ENCODE measurements at places on chromosomes 12 and 14.

- no peak for DNase-seq
Observed at GRCh38 chr14:32277998-32278397, 51.1 kb upstream of the AKAP6 start.

- DNase-seq = no peak
Observed at GRCh38 chr12:116339062-116339461, 61.6 kb upstream of the MED13L start.

- DNase-seq = no peak
Observed at GRCh38 chr12:45060976-45061375, 10.1 kb upstream of the DBX2 start.

GRCh38 chr12:106583242-106584103 is 669 bp downstream of the RFX4 start:
- DNase-seq = no peak

DNA sequence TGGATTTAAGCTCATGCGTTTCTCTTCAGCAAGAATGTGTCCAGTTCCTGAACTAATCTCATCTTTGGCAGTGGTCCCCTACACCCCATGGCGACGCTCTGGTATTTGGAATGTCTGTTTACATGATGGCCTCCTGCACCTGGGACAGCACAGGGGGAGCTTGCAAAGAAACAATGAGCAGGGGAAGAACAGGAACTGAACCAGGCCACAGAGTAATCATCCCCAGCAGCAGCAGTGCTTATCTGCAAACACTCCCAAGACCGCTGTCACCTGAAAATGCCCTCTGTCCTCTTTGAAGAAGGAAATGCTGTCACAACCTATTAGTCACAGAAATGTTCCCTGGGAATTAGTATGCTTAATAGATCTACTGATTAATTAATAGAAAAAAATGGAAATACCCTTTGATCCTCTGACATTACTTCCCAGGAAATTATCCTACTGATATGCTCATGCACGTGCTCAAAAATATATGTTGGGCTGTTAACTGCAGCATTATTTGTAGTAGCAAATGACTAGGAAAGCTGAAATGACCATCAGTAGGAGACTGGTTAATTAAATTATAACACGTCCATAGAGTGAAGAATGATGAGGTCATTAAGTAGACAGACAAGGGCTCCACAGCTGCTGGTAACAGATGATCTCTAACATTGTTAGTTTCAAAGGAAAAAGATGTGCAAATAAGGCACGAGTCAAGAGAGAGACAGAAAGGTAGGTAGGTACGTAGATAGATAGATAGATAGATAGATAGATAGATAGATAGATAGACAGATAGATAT is 279.3 kb upstream of the FLRT2 start:
- no peak for DNase-seq

- DNase-seq = no peak
Observed at GRCh38 chr12:40561395-40561966, 130.8 kb upstream of the CNTN1 start.

GRCh38 chr12:2960390-2960956 is 1.3 kb downstream of the TEAD4 start:
- peak; percentile 22 for DNase-seq

DNA sequence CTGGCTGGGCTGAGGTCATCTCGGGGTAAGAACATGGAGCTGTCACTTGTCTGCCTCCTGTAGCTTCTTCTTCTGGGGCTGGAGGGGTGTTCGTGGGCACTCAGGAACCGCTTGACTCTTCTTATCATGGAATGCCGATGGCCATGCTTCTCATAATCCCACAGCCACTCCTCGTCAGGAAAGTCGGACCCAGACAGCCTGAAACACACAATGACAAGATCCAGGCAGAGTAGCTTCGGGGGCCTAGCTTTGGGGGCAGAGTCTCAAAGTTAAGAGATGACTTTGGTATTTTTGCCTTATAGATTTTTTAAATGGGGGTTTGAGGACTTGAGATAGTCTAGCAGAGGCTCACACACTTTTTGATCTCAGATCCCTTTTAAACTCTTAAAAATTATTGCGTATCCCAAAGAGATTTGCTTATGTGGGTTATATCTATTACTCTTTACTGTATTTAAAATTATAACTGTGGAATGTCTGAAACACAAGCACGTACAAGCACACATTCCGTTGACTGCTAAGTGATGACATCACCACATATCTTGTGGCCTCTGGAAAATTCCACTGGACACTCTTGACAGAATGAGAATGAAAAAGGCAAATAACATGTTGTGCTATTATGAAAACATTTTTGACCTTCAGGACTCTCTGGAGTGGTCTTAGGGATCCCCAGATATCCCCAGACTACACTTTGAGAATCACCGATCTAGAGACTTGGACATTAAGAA is 43.3 kb downstream of the BEST3 start:
- no peak for DNase-seq

GRCh38 chr14:27040552-27040951 is 442.7 kb upstream of the NOVA1 start:
- DNase-seq = no peak

- DNase-seq = no peak
Observed at GRCh38 chr12:1115484-1116231, 124.6 kb downstream of the ERC1 start.

- DNase-seq = no peak
Observed at GRCh38 chr12:111454311-111454710, 48.6 kb downstream of the SH2B3 start.

DNA sequence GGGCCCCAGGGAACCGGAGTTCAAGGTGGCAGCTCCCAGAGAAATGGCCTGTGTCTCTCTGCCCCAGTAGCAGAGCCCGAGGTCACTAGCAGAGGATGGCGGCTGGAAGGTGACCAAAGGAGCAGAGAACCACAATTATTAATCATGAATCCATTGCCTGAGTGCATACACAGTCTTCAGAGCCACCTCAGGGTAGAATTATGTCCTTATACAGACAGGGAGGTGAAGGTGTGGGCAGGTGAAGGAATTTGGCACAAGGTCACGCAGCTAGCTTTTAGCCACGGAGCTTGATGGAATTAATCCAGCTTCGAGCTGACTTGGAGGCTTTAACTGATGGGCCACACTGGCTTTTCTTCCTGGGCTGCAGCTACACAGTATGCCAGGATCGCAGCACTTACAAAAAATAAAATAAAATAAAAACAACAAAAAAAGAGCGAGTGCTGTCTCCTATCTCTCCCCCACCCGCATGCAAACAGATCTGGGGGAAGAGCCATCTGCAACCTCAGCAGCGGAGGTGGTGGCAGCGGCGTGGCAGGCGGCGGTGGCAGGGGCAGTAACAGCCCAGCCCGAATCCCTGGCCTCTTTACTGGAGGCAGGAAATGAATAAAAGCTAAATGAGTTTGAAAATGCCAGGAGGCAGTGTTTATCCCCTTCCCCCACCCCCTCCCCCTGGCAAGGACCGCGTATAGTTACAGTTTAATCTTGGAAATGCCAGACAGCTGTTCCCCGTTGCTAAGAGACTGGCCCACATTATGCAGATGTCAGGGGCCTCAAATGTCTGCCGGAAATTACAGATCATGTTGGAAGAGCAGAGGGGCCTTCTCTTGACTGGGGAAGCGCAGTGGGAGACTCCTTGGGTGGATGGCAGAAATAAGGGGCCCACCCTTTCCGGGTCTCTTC is 93.5 kb downstream of the LRRC74A start:
- peak; percentile 24 for DNase-seq

- DNase-seq = no peak
Observed at GRCh38 chr12:26338586-26339572, 143.5 kb downstream of the SSPN start.

DNA sequence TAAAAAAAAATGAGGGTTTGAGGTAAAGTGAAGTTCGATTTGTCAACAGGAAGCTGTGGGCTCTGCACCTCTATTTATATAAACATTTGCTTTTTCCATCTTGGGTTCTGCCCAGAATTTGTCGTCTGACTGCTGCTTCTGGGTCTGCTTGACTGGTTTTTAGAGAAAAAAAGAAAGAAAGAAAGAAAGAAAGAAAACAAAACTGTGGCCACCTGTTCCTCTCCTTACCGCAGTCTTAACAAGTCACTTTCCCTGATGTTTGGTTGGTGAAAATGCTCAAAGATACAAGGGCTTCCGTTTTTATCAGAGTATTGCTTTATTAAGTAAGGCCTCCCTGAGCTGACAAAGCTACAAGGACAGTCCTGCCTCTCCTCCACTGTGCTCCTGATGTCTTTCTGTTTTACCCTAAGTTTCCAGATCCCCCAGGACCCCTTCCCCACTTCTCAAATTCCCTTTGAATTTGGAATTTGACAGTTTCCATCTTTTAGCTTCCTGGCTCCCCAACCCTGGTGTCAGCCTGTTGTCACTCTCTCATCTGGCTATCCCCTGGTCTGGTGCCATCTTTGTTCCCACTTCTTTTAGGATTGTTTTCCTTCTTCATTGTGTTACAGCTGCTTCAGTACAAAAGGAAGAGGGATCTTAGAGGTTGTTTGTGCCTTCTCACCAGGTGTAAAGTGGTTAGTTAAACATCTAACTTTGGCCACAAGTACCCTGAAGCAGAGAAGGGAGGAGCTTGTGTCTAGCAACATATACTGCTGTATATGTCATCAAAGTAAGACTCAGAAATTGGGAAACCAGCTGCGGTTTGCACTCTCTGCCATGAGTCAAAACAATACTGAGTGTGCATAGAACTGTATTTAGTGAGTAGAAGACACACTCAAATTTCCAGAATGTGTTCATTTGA is 18.0 kb downstream of the MFAP5 start:
- DNase-seq = peak; percentile 62

- no peak for DNase-seq
Observed at GRCh38 chr14:95520346-95520745, 3.9 kb upstream of the SYNE3 start.

DNA sequence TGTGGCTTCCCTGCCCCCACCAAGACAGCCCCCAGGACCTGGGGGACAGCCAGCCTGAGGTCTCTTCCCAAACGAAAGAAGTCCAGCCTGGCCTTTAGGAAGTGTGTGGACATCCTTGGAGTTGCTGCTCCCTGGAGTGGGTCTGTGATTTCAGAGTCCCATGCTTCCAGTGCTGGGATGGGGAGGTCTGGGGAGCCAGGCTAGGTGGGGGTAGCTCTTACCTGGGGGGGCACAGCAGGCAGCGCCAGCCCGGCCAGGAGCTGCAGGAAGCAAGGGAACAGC is 509 bp downstream of the PGF start:
- DNase-seq = no peak

- no peak for DNase-seq
Observed at GRCh38 chr14:21168055-21168454, 12.2 kb upstream of the OR5AU1 start.

DNA sequence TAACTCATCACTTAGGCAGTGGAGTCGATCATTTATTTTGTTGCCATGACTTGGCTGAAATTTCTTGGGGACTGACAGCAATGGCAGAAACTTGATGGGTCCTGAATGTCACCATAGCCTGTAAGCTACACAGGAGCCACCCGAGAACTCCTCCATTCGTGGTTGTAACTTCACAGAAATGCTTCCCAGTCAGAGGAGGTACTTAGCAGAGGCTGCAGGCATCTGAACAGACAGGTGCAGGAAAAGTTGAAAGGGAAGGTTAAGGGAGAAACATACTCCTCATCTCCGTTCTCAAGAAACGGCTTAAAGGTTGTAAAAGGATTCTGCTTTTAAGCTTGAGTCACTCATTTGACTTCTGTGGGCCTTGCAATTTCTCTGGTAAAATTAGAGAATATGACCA is 47.7 kb downstream of the ETV6 start:
- DNase-seq = no peak

DNA sequence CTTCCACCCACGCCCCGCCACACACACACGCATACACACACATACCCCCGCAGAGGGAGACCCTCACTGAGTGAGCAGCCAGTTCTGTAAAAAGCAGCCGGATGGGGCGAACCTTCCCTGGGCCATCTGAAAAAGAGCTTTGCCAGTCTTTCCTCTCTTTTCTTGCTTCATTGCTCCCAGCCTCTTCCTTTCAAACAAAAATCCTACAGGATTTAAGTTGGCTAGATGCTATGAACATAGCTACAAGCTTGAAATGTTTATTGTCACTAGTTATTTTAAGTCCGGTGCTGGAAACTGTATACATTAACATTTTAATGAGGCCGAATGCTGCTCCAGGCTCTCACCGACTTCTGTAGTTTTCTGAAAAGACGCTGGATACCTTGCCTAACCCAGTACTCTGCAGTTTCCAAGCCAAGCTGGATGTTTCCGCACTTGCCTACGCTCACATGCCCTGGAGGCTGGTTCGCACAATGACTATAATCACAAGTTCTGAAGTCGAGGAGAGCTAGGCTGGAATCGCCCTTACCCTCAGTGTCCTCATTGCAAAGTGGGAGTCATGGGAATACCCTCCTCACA is 39.2 kb downstream of the LTBP2 start:
- DNase-seq = no peak

- no peak for DNase-seq
Observed at GRCh38 chr12:57577981-57578758, 12.8 kb upstream of the PIP4K2C start.

DNA sequence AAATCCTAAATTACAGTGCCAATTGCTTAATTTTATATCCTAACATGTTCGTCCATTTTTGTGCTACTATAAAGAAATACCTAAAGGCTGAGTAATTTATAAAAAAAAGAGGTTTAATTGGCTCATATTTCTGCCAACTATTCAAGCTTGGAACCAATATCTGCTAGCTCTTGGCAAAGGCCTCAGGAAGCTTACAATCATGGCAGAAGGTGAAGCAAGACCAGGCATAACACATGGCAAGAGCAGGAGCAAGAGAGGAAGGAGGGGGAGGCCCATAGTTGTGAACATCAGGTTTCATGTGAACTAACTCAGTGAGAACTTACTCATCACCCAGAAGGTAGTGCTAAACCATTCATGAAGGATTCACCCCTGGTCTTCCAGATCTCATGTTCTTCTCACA is 494.3 kb downstream of the CCER1 start:
- DNase-seq = no peak

- DNase-seq = no peak
Observed at GRCh38 chr14:67442139-67442906, 30.4 kb upstream of the PLEK2 start.

GRCh38 chr14:20176330-20176729 is 14.4 kb upstream of the OR11G2 start:
- no peak for DNase-seq

GRCh38 chr12:46387670-46388069 is 15.1 kb upstream of the SLC38A2 start:
- DNase-seq = no peak

DNA sequence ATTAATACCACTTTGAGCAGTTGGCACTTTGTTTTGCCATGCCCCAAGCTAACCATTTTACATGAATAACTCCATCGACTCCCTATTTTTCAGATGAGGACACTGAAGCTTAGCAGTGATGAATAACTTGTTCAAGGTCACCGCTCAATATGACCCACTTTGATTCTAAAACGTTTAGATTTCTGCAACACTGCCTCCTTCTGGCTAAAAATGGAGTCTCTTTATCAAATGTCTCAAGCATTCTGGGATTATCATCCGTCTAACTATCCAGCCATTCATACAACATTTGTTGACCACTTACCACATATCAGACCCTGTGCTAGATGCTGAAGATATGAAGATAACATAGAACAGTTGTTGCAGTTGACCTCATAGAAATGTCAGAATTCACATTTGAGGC is 298.0 kb downstream of the PPFIA2 start:
- no peak for DNase-seq

- no peak for DNase-seq
Observed at GRCh38 chr14:89284333-89285058, 132.5 kb downstream of the FOXN3 start.

- no peak for DNase-seq
Observed at GRCh38 chr12:102425109-102426039, 55.0 kb downstream of the IGF1 start.

GRCh38 chr14:55122440-55122986 is 6.5 kb upstream of the LGALS3 start:
- DNase-seq = no peak

- DNase-seq = no peak
Observed at GRCh38 chr12:44294649-44295048, 458.8 kb downstream of the TMEM117 start.

GRCh38 chr14:72527591-72527990 is 366.3 kb downstream of the DPF3 start:
- no peak for DNase-seq

Data from stimulated activated CD4-positive, alpha-beta T cell treated with anti-CD3 and anti-CD28 coated beads, Interleukin-2, amount 100 ng/mL, for 24 hours (primary cell).